ENCODE measurements at places on chromosomes 3 and 15.

DNA sequence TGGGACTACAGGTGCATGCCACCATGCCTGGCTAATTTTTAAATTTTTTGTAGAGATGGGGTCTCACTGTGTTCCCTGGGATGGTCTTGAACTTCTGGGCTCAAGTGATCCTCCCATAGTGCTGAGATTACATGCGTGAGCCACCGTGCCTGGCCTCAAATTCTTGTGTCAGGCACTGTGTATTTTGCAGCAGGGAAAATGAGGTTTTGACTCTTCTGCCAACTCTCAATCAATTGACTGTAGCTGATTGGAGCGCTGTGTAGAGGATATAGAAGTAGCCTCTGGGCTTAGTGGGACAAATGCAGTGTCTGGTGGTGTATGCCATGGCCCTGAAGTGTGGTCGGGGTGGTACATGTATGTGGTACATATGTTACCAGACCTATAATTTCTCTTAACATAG is 152.3 kb downstream of the FNDC3B start:
- no peak for DNase-seq

DNA sequence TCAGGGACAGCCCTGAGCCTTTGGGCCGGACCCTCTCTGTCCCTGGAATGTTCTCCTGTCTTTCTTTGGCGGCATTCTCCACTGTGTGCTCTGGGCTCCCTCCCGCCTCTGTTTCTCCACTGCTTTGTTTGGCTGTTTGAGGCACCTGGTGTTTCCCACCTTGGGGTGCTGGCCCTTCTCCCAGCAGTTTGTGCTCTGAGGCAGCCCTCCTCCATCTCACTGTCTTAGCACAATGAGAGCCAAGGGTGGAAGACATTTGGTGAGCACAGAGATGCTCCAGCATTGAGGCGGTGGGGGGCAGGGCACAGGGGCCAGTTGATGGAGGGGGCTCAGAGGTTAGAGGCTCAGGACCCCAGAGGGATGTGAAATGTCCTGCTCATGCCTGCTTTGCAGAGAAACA is 54.3 kb downstream of the RASGRF1 start:
- DNase-seq: no peak

GRCh38 chr3:38655708-38656300 is 6.3 kb upstream of the SCN5A start:
- DNase-seq: peak; percentile 73

DNA sequence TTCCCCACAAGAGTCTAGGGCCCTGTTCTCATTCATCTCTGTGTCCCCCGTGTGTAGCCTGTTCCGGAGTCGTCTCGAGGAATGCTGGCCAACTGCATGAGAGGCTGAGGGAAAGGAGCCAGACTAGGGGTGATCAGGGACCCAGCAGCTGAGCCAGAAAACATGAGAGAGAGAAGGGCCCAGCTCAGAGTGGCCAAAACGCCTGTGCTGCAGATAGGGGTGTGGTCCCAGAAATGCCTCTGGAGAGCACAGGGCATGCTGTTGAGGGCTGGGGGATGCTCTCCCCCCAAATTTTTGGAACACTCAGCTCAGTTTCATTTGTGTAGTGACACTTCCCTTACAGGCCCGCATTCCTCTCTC is 14.1 kb downstream of the CYP1A2 start:
- no peak for DNase-seq

DNA sequence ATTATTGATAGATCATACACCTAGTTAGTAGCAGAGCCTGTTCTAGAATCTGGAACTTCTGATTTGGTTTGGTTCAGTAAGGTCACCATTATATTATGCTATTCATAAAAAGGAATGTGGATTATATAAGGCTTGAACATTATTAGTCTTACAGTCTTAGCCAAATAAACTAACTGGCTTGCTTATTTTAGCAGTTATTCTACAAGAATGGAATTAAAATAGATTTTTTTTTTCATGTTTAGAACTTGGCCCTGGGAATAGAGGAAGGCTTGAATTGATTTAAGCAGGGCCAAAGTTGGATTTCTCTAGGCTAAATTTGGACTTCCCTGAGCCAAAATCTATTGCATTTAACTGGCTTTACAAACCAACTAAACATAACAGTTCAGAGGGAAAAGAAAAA is 24.4 kb downstream of the DTWD1 start:
- DNase-seq: no peak

- DNase-seq: no peak
Observed at GRCh38 chr3:58352626-58353025, 19.9 kb downstream of the PXK start.

- DNase-seq: no peak
Observed at GRCh38 chr3:57199895-57200297, at the start of gene HESX1. Gene HESX1, minus strand, starts transcription at chr3:57199978. Its CDS starts 60 bp downstream, at chr3:57199918.

- DNase-seq: no peak
Observed at GRCh38 chr3:175020101-175020500, 161.0 kb downstream of the NAALADL2 start.

DNA sequence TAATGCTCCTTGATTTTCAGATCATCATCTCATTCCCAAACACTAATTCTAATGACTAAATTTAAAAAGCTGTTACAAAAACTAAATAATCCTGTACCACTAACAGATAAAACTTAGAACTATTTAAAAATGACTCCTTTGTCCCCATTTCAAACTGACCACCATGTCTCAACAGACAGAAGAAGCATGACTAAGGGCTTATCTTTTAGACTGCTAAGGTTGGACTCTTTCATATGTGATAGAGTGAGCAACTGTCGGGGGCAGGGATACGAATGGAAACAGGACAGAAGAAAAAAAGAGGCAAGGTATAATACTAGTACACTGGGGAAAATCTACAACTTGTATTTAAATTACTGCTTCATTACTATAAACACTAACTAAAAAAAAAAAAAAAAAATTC is 23.3 kb downstream of the SNX4 start:
- DNase-seq: no peak

DNA sequence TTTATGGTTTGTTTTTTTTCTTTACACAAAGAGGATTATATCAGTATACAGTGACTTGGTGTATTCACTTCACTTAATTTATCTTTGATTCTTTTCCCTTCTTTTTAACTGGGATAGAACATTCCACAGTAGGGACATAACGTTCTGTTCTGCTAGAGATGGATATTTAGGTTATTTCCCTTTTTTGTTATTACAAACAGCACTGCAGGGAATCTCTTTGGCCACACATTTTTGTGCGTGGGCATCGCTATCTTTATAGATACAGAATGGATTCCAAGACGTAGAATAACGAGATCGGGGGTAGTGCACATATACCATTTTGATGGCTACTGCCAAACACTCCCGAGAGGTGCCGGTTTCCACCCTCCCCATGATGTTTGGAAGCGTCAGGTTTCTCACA is 44.8 kb downstream of the PXYLP1 start:
- DNase-seq: no peak

DNA sequence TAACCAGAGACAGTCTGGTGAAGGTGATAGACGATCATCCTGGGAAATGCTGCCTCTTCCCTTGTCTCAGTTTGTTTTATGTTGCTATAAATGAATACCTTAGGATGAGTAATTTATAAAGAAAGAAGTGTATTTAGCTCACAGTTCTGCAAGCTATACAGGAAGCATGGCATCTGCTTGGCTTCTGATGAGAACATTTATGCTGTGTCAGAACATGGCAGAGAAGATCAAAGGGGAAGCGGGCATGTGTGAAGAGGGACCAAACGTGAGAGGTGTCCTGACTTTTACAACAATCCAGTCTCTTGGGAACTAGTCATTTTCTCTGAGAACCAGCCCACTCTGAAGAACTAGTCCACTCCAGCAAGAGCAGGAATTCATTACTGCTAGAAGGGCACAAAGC is 9.6 kb downstream of the CMC1 start:
- no peak for DNase-seq

- DNase-seq: no peak
Observed at GRCh38 chr3:181329024-181329423, 339.5 kb upstream of the DNAJC19 start.

- no peak for DNase-seq
Observed at GRCh38 chr3:58144478-58145325, 66.1 kb downstream of the DNASE1L3 start.

- DNase-seq: peak; percentile 46
Observed at GRCh38 chr3:12729051-12729651, 29.9 kb downstream of the TMEM40 start.

- peak; percentile 97 for DNase-seq
Observed at GRCh38 chr3:64187065-64187959, 38.0 kb downstream of the PRICKLE2 start.

DNA sequence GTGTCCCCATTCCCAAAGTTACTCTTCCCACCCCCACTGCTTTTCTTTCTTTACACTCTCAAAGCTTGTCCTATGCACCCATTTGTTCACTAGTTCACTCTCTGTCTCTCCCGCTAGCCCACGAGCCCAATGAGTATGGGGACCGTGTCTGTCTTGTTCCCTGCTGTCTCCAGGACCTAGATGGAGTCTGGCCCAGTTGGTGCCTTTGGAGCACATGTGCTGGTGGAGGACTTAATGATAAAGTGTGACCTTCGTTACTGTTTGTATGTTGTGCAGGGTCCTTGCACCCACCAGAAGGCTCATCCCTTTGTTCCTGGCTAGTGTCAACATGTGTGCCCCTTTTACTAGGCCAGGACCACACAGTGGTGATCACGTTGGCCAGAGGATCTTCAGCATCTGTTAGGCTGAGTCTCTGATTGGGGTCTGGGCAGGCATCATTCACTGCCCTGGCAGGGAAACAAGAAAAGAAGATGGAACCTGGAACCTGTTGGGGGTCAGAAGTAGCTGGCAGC is 7.4 kb downstream of the CISH start:
- DNase-seq: no peak

GRCh38 chr3:56591262-56591661 is 34.3 kb downstream of the CCDC66 start:
- no peak for DNase-seq

DNA sequence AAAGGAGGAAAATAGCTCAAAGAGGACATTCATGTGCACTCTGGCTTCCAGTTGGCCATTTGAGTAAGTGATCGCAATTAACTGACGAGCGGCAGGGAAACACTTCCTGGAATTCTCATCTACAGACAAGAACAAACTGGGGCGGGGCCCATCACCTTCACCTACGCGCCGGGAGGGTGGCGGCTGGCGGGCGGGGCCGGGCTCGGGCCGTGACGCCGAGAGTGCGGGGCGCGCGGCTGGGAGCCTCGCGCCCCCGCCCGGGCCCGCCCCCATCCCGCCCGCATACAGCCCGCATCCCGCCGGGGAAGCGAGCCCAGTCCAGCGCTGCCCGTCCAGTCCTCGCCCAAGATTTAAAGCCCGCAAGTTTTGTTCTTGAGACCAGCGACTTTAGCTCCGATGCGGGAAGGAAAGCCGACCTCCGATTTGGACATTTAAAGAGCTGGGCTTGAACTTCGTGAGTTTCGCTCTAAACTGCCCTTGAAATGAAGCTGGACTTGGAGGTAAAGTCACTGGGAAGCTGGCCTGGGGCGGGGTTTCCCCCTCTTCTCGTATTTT is at the start of gene B3GNT5:
Gene B3GNT5 (plus strand): TSS at position 281 of the 555 bp plus-strand sequence. CDS start 16,546 bp downstream, outside the sequence.
- DNase-seq: no peak

DNA sequence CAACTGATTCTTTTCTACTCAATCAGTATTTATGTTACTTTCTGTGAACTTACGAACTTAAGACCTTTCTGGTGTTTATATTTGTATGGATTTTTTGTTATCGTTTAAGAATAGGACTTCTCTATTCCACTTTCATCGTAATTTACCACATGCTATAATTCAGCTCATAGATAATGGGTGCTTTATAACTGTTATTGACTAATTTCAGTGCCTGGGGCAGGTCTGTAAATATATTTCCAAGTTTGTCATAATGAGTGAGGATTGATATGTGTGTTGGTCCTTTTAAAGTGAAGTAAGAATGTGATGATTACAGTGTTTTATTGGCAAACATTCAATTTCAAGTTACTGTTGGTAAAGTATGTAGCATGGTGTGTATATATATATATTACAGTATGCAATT is 1.8 kb upstream of the NAALADL2 start:
- DNase-seq: no peak

DNA sequence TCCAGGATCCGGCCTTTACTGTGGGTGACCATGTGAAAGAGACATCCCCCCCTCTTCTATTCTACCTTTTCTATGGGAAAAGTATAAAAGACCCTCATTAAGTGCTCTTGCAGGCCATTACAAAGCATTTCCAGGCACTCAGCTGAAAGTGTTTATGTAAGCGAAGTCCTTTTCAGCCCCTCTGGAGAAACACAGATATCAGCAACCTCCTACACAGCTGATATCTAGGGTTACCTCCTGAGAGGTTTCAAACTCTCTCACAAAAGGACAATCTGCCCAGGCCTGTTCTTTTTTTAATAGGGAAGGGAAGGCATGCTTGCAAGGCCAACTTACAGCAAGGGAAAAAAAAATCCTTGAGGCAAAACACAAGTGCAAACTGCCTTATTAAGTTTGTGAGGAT is 12.6 kb downstream of the ETV5 start:
- no peak for DNase-seq

DNA sequence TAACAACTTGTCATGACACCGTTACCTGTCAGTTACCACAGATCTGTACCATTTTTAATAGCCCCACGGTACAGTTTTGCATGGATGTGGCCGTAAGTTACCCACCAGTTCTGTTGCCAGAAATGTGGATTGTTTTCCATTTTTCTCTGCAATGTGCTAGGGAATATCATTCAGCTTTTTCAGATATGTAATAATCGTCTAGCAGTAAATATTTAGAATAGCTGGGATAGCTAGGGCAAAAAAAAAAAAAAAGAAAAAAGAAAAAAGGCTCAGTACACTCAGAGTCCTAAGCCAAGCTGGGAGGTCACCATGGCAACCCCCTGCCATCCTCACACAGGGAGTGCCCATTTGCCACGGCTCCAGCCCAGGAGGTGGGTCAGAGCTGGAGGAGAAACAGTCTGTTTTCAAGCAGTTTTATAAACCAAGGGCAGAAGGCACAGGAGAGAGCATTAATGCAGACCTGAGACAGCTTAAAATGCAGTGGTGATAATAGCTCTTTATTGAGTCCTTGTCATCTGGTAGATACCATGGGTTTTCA is 25.2 kb downstream of the PAQR5 start:
- DNase-seq: no peak

DNA sequence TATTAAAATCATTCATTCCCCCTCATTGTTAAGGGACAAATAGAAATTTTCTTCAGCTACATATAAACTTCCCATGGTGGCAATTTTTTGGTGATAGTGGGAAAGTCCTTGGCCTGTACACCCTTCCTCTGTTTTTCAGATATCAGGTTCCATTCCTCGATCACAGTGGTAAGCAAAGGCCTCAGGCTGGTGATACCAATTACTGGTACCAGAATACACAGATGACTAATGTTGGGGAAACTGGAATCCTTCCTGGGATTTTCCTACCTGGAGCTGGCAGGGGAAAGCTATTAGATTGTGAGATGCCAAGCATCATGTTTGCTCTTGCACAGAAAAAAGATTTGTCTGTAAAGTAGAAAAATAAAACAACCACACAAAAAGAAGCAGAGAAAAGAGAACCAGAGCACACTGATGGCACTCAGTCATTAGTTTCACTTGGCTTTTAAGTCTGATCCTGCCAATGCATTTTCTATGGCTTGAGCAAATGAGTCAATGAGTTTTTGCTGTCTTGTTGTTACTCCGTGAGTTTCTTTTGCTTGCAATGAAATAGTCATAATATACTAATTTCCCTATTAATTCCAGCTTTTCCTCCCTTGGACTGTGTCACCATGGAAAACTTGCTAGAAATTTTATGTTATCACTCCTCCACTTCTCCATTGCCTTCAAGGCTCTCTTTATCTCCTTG is 795.0 kb downstream of the ROBO1 start:
- DNase-seq: no peak

GRCh38 chr3:23331141-23331935 is 128.2 kb downstream of the UBE2E2 start:
- DNase-seq: no peak

Measured in astrocyte of the hippocampus (primary cell).